Cardiac septum (tissue), 1 donor: ENCODE measurements at places on chromosomes 13 and 19. TPM values are rescaled to one million over a fixed set of nuclear protein-coding genes. Genes with fewer than 3 reads are reported as not detected.

The TMED1 gene
- 25.6 TPM for total RNA-seq

The C5AR2 gene
- total RNA-seq = 0.81 TPM

DNA sequence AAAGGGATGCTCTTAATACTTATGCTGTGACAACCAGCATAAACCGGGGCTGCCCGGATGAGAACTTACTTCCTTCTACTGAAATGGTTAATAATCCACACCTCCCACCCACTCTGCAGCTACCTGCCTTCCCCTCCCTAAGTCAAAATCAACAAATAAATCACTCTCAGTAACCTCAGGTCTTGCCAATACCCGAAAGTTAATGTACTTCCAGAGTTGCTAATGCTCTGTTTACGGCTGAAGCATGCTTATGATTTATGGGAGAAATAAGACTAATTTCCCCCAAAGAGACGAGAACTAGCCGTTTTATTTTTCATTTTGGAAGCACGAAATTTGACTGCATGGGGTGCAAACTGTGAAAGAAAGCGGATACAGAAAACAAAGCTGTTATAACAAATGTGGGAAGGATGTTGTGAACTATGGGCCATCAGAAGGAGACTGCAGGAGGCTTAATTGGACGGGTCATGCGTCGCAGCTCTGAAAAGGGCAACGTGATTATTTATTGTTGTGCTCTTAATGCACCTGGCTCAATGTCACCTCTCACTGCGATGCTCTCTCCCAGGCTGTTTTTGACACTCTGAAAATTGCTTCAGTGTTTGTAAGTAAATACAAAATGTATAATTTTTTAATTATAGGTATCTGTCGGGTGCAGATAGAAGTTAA, 114.0 kb upstream of the SLC7A1 start:
- DNase-seq = no peak

GRCh38 chr13:45215392-45216077, 14.7 kb upstream of the KCTD4 start:
- DNase-seq = no peak

DNA sequence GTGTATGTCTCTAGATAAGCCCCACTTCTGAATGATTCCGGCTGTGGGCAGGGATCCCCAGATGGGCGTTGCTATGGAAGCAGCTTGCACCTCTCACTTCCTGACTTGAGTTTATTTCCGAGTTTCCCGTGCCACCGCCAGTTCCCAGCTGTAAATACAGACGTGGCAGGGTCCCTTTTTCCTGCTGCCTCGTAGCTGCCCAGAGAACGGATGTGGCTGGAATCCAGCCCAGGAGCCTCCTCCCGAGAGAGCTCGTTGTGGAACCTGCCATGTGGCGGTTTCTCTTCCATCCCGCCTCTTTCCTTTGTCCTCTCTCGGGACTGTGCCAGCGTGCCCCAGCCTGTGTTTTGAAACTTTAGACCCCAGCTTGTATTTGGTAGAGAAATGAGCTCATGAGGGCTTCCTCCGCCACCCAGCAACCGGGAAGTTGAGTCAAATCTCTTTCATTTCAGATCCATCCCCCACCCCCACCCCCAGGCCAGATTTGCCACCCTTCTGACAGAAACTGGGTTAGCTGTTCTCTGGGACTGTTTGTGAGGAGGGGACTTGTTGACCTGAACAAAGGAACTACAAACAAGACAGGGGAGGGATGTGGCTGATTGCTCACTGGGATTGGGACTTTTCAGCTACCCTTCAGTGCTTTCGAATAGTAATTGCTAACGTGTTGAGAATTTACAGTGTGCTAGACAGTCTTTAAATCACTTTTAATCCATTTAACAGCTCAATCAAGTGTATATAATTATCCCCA, 96.6 kb downstream of the SIPA1L3 start:
- peak; percentile 83 for DNase-seq

The SIGLECL1 gene
- not detected for total RNA-seq

The ZNF567 gene
- total RNA-seq = 3.0 TPM

- no peak for DNase-seq
Measured at GRCh38 chr13:91776611-91777193, 378.3 kb downstream of the GPC5 start.

GRCh38 chr13:46881621-46882020, 15.2 kb downstream of the HTR2A start:
- DNase-seq = no peak

The C5AR1 gene
- 12.9 TPM for total RNA-seq

The ITGBL1 gene
- 9.2 TPM for total RNA-seq
